ENCODE measurements at places on chromosomes 13 and 19. TPM values are rescaled to one million over a fixed set of nuclear protein-coding genes. Genes with fewer than 3 reads are reported as not detected.

- no peak overlapping the region for H3K27ac ChIP-seq
- no peaks in the 10 kb centered on the region for H3K36me3 ChIP-seq
- H3K27me3 ChIP-seq: no peaks in the 10 kb centered on the region
- H3K4me1 ChIP-seq: no peaks in the 10 kb centered on the region
- H3K4me3 ChIP-seq: no peak overlapping the region
These were observed 147.5 kb downstream of the USP12 start for GRCh38 chr13:27024074-27024461.

DNA sequence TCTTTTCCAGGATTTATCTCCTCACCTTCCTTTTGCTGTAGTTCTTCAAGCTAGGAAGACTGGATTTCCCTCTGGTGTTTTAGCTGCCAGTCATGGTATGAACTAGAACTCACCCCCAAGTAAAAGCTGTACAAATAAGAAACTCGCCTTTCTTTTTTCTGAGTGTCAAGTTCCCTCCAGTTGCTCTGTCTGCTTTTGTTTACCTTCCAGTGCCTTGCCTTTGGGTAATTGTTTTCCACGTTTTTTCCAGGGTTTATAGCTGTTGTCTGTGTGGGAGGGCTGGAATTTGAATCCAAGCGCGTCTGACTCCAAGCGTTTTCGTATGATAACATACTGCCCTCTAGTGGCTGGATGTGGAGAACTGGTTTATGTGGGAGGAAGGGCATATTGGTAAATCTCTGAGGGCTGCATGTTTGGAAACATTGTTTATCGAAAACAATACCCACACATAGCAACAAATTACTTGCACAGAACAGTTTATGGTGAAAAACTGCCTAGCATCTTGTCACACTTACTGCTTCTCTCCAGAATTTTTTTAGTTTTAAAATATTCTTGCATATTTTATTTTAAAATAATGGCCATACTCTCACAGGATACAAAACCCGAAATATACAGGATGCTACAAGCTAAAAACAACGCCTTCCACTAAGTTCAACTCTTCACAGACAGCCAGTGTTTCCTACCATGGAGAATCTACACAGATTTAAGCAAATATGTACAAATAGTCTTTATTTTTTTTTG lies 19.2 kb downstream of the RCN3 start:
- no peak overlapping the region for H3K4me3 ChIP-seq
- DNase-seq: no peak
- no peaks in the 10 kb centered on the region for H3K27me3 ChIP-seq

DNA sequence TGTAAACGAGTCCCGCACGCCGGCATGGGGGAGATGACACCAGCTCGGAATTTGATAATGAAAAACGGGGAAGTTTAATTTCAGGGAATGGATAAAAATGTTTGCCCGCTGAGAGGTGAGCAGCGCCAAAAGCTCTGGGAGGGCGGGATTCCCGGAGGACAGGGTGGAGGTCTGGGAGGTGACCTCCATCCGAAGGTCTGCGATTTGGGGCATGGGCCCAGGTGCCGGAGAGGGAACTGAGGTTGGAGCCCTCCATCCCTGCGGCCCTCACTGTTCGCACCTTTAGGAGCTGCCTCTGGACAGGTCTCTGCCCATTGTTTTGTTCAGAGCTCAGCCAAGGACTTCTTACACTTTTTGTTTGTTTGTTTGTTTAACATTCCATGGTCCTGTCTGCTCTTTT lies 129.8 kb downstream of the URI1 start:
- no peak overlapping the region for H3K27ac ChIP-seq
- H3K36me3 ChIP-seq: no peaks in the 10 kb centered on the region
- H3K4me3 ChIP-seq: no peak overlapping the region
- peaks cover 10% of the 10 kb centered on the region for H3K27me3 ChIP-seq

GRCh38 chr13:90455823-90456222 lies 891.7 kb upstream of the MIR17HG start:
- no peaks in the 10 kb centered on the region for H3K4me1 ChIP-seq
- DNase-seq: no peak
- H3K36me3 ChIP-seq: no peaks in the 10 kb centered on the region
- no peak overlapping the region for H3K27ac ChIP-seq

The APOE gene
- 379 TPM for total RNA-seq

- no peak overlapping the region for H3K4me3 ChIP-seq
- no peaks in the 10 kb centered on the region for H3K4me1 ChIP-seq
- no peak overlapping the region for H3K27ac ChIP-seq
- H3K27me3 ChIP-seq: no peaks in the 10 kb centered on the region
These were observed 7.0 kb upstream of the LILRA4 start for GRCh38 chr19:54345938-54346386.

DNA sequence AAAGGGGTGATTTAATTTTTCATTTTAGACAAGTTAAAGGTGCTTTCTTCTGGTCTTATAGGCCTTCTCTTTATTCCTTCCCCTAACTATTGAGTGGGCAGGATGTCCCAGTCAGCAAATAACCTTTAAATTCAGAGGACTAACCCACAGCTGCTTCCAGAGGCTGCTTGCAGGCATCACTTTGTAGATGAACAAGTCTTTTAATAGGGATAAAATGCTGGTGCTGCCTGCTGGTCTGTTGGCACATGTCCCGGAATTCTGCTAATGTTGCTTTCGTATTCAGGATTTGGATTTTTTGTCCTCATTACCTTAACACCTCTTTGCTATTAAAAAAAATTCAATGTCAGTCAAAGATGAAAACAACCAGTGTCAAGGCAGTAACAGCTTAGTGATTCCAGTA lies 132.7 kb upstream of the KL start:
- H3K27me3 ChIP-seq: no peaks in the 10 kb centered on the region
- H3K36me3 ChIP-seq: no peaks in the 10 kb centered on the region

- DNase-seq: peak; percentile 80
- H3K27ac ChIP-seq: peak overlapping the region; percentile 63
- H3K36me3 ChIP-seq: no peaks in the 10 kb centered on the region
- peak overlapping the region; percentile 49 for H3K4me3 ChIP-seq
These were observed 2.6 kb upstream of the SPACA6 start for GRCh38 chr19:51690454-51691073.

GRCh38 chr13:78603240-78603957 lies at the start of gene POU4F1:
Gene POU4F1 (minus strand): TSS chr13:78603552. CDS start chr13:78603326, 226 bp downstream.
- H3K4me1 ChIP-seq: peaks cover 5% of the 10 kb centered on the region
- H3K27me3 ChIP-seq: no peaks in the 10 kb centered on the region
- H3K27ac ChIP-seq: no peak within 1 kb of the TSS
- H3K36me3 ChIP-seq: no peaks in the 10 kb centered on the region
- DNase-seq: no peak
- H3K4me3 ChIP-seq: no peak within 1 kb of the TSS

The B3GNT8 gene
- total RNA-seq: 0.41 TPM

DNA sequence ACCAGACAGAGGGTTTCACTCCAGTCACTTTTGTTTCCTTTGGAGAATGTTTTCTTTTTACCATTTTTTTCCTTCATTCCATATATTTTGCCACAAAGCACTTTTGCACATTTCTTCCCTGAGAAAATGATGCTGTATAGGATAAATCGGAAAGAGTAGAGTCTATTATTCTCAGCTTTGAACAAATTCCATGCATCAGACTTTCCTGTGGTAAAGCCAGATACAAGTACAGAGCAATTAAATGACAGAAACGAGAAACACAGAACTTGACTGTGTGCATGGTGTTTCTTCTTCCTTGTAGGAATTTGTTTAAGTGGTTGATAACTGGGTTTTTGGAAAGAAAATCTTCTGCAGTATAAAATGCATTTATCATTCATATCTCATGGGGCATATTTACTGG lies 107.4 kb upstream of the CSNK1A1L start:
- H3K4me1 ChIP-seq: no peaks in the 10 kb centered on the region
- H3K36me3 ChIP-seq: no peaks in the 10 kb centered on the region
- DNase-seq: no peak
- no peak overlapping the region for H3K27ac ChIP-seq

The RNF225 gene
- not detected for total RNA-seq

The INAFM1 gene
- total RNA-seq: 14.0 TPM

The SH3GL1 gene
- 27.1 TPM for total RNA-seq

DNA sequence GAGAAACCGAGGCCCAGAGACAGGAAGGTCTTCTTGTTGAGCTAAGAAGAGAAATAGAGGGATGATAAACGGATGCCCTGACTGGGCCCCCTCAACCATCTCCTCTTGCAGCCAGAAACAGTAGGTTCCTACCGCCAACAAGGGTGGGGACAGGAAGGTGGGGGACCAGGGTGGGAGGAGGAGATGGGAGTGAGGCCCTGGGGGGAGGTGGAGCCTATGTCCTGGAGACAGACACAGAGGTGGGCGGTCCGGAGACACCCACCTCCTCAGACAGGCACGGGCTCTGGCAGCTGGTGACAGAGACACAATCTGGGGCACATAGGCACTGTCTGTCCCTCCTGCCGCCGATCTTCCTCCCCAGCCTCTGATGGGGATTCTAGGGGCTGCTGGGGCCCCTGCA lies 16.9 kb downstream of the GADD45B start:
- no peak overlapping the region for H3K4me3 ChIP-seq
- DNase-seq: no peak
- H3K27me3 ChIP-seq: no peaks in the 10 kb centered on the region
- H3K4me1 ChIP-seq: peaks cover 7% of the 10 kb centered on the region
- no peaks in the 10 kb centered on the region for H3K36me3 ChIP-seq

- DNase-seq: no peak
- no peaks in the 10 kb centered on the region for H3K27me3 ChIP-seq
- H3K36me3 ChIP-seq: peaks cover 3% of the 10 kb centered on the region
- no peaks in the 10 kb centered on the region for H3K4me1 ChIP-seq
- no peak overlapping the region for H3K4me3 ChIP-seq
These were observed 102.6 kb downstream of the DOCK9 start for GRCh38 chr13:98875146-98875729.

The ZNF865 gene
- 7.3 TPM for total RNA-seq

The DLL3 gene
- not detected for total RNA-seq

- H3K4me3 ChIP-seq: no peak overlapping the region
- no peak for DNase-seq
- no peaks in the 10 kb centered on the region for H3K36me3 ChIP-seq
- H3K27ac ChIP-seq: peak overlapping the region; percentile 15
- no peaks in the 10 kb centered on the region for H3K27me3 ChIP-seq
These were observed 33.8 kb upstream of the SACS start for GRCh38 chr13:23467048-23467931.

- no peaks in the 10 kb centered on the region for H3K27me3 ChIP-seq
- peak overlapping the region; percentile 70 for H3K27ac ChIP-seq
- H3K4me1 ChIP-seq: peaks cover 24% of the 10 kb centered on the region
- DNase-seq: peak; percentile 58
- H3K36me3 ChIP-seq: no peaks in the 10 kb centered on the region
These were observed 16.2 kb upstream of the AP1M2 start for GRCh38 chr19:10603084-10603872.

The ZNF580 gene
- total RNA-seq: 12.7 TPM

GRCh38 chr19:39183104-39183503 lies 13.7 kb upstream of the NCCRP1 start:
- H3K27me3 ChIP-seq: no peaks in the 10 kb centered on the region
- no peak for DNase-seq
- H3K36me3 ChIP-seq: no peaks in the 10 kb centered on the region

GRCh38 chr13:77180011-77180410 lies 146.9 kb downstream of the MYCBP2 start:
- no peak for DNase-seq
- H3K4me1 ChIP-seq: no peaks in the 10 kb centered on the region
- no peak overlapping the region for H3K4me3 ChIP-seq
- no peak overlapping the region for H3K27ac ChIP-seq
- no peaks in the 10 kb centered on the region for H3K36me3 ChIP-seq

The TUBB4A gene
- total RNA-seq: 3.5 TPM

- no peak overlapping the region for H3K27ac ChIP-seq
- H3K27me3 ChIP-seq: no peaks in the 10 kb centered on the region
- DNase-seq: no peak
- peaks cover 28% of the 10 kb centered on the region for H3K4me1 ChIP-seq
These were observed 349.4 kb downstream of the RFC3 start for GRCh38 chr13:34167347-34167746.

- no peak overlapping the region for H3K4me3 ChIP-seq
- no peaks in the 10 kb centered on the region for H3K27me3 ChIP-seq
- no peaks in the 10 kb centered on the region for H3K36me3 ChIP-seq
These were observed 43.9 kb upstream of the TSC22D1 start for GRCh38 chr13:44620057-44620456.

The SLC25A41 gene
- total RNA-seq: 0.12 TPM

The CPB2 gene
- total RNA-seq: 0.08 TPM

GRCh38 chr19:4474514-4475022 lies 2.5 kb downstream of the HDGFL2 start:
- H3K4me3 ChIP-seq: no peak overlapping the region
- no peaks in the 10 kb centered on the region for H3K27me3 ChIP-seq
- no peaks in the 10 kb centered on the region for H3K4me1 ChIP-seq
- peaks cover 6% of the 10 kb centered on the region for H3K36me3 ChIP-seq
- DNase-seq: no peak

The ZFP28 gene
- 2.8 TPM for total RNA-seq

GRCh38 chr13:74966814-74967424 lies 515.0 kb downstream of the TBC1D4 start:
- H3K36me3 ChIP-seq: no peaks in the 10 kb centered on the region
- no peak overlapping the region for H3K27ac ChIP-seq
- H3K27me3 ChIP-seq: no peaks in the 10 kb centered on the region
- no peak for DNase-seq

GRCh38 chr13:60690604-60691003 lies 293.6 kb downstream of the TDRD3 start:
- H3K4me1 ChIP-seq: no peaks in the 10 kb centered on the region
- H3K4me3 ChIP-seq: no peak overlapping the region
- no peaks in the 10 kb centered on the region for H3K27me3 ChIP-seq
- H3K27ac ChIP-seq: no peak overlapping the region
- no peaks in the 10 kb centered on the region for H3K36me3 ChIP-seq

The APOC4 gene
- total RNA-seq: not detected

GRCh38 chr19:41019346-41019745 lies 28.3 kb downstream of the CYP2B6 start:
- no peak overlapping the region for H3K4me3 ChIP-seq
- no peaks in the 10 kb centered on the region for H3K4me1 ChIP-seq
- DNase-seq: no peak
- H3K27me3 ChIP-seq: no peaks in the 10 kb centered on the region
- H3K36me3 ChIP-seq: no peaks in the 10 kb centered on the region
- H3K27ac ChIP-seq: no peak overlapping the region

DNA sequence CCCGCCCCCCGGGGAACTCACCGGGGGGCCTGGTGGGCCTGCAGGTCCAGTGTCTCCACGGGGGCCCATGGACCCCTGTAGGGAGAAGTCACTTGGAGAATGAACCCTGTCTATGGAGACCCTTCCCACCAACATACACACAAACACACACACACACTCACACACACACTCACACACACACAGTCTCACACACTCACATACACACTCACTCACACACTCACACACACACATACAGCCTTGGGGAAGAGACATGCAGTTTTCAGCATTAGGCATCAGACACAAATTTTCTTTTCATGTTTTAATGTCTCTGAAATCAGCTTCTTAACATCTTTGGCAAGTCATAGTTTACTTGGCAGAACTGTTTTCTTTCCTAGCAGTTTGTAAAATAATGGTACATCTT lies 31.0 kb upstream of the OLFM2 start:
- no peaks in the 10 kb centered on the region for H3K27me3 ChIP-seq
- no peaks in the 10 kb centered on the region for H3K36me3 ChIP-seq
- no peaks in the 10 kb centered on the region for H3K4me1 ChIP-seq

- H3K27ac ChIP-seq: no peak overlapping the region
- H3K27me3 ChIP-seq: no peaks in the 10 kb centered on the region
- no peak for DNase-seq
- H3K4me3 ChIP-seq: no peak overlapping the region
These were observed 503.4 kb downstream of the SLITRK1 start for GRCh38 chr13:83378908-83379307.
